Activated CD4-positive, alpha-beta T cell treated with anti-CD3 and anti-CD28 coated beads for 24 hours (primary cell): ENCODE measurements at places on chromosomes 7 and 10.

- DNase-seq: no peak
Observed at GRCh38 chr7:128407751-128408708, 1.8 kb downstream of the IMPDH1 start.

- DNase-seq: no peak
Observed at GRCh38 chr7:49775065-49775948, 1.9 kb downstream of the VWC2 start.

DNA sequence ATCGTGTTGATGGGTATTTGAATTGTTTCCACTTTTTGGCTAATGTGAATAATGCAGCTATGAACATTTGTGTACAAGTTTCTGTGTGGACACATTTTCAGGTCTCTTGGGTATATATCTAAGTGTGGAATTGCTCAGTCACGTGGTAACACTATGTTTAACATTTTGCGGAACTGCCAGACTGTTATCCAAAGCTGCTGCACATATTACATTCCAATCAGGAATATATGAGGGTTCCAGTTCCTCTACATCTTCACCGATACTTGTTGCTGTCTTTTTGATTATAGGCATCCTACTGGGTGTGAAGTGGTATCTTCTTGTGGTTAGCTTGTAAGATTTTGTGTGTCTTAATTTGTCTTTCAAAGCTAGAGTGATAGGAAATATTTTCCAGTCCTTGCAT is 6.8 kb downstream of the PTPN12 start:
- DNase-seq: no peak

GRCh38 chr7:13276977-13277376 is 589.5 kb downstream of the ARL4A start:
- no peak for DNase-seq

DNA sequence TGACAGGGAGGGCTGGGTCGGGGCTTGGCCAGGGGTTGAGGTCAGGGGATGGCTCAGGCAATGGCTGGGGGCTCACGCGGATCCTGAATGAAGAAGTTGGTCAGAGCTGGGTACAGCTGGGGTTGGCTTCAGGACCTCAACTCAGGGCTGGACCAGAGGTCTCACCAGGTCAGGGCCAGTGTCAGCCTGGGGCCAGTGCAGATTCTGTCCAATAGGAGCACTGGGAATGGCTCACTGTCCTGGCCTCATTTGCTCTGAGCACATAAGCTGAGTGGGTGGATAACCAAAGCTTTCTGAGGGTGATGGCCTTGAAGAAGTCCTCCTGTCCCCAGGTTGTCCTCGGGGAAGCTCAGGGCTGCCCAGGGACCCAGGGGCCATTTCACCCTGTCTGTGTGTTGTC is 54.9 kb upstream of the PCBD1 start:
- no peak for DNase-seq

DNA sequence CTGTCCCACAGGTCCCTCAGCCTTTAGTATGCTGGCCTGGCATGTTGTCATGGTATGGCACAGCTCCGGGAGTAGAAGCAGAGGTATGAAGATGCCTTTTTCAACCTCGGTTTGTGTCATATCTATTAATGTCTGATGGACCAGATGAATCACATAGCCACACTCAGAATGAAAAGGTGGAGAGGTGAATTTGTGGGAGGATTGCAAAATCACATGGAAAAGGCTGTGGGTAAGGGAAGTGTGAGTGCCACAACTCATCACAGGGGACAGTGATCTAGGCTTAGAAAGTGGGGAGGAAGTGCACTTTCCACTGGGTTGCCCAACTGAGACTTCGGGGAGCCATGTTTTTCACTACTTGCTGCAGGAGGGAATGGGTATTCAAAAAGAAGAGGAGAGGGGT is 190.7 kb downstream of the WDR11 start:
- DNase-seq: no peak

GRCh38 chr7:40978047-40978446 is 724.8 kb downstream of the INHBA start:
- DNase-seq: no peak

- DNase-seq: no peak
Observed at GRCh38 chr7:6379886-6380285, 67.9 kb downstream of the DAGLB start.

DNA sequence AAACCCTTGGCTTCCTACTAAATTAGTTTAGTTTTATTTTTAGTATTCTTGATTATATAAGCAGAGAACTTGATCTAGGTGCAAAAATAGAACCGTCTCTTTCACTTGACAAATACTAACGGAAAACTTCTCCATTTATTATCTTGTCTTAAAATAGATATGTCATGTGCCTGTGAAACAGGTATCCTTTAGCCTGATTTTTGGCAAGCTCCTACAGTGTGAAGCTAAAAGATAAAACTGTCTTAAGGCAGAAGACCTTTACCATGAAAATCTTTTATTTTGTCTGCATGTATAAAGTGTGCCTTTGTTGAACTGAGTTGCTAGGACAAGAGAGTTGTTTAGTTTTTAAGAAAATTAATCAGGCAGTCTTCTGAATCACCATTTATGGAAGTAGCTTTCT is 90.6 kb downstream of the CYP51A1 start:
- no peak for DNase-seq

- DNase-seq: no peak
Observed at GRCh38 chr7:15703732-15704131, 17.2 kb upstream of the MEOX2 start.
